ENCODE measurements at places on chromosomes 2 and 18. TPM values are rescaled to one million over a fixed set of nuclear protein-coding genes. Genes with fewer than 3 reads are reported as not detected.
A peak's percentile ranks its signal among the peaks of the same experiment; 100 is the strongest.

DNA sequence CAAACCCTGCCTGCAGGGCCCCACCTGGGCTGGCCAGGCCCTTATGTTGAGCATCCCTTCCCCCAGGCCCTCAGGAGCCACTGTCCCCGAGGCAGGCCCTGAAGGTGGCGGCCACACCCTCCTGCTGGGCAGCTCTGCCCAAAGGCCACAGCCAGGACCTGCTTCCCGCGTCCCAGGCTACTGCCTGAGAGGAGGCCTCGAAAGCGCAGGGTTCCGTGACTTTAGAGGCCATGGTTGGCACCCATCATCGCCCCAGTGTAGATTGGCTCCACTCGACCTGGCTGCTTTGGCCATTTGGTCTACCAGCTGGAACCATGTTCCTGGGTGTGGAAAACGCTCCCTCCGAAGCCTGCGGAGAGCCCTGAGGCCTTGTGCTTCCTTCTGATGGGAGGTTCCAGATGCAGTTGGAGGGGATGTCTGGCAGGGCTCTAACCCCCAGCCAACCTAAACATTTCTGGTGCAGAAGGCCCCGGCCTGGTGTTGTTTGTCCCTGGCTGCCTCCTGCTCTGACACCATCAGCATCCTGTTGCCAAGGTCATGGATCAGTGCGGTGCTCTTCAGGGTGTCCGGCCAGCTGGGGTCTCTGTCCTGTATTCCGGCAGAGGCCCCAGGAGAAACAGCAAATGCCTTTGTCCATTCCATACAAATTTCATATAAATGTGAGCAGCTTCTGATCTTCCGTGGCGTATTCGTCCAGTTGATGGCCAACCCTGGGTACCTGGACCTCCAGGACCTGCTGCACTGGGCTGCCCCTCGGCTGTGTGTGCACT is 14.7 kb downstream of the CAPN10 start:
- DNase-seq, result peak; percentile 31

DNA sequence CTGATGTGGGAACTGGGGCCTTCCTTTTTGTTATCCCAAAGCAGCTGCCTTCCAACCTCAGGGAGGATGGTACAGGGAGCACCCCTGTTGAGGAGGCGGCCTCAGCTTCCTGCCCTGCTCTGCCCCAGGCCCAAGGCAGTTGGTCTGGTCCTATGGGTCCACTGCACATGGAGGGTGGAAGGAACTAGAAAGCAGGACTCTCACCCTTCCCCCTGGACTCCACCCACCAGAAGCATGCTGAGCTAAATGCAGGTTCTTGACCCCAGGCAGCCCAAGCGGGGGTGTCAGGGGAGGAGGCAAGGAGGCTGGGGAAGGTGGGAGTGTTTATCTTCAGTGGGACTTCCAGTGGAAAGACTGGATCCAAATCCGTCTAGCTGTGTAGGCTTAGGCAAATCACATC is 158.5 kb downstream of the SMAD2 start:
- DNase-seq, result no peak

Gene VAMP5
- total RNA-seq, result 84.7 TPM

GRCh38 chr18:29154196-29154757 is 977.3 kb upstream of the CDH2 start:
- DNase-seq, result no peak

- DNase-seq, result no peak
Measured at GRCh38 chr2:184201246-184201645, 397.1 kb upstream of the ZNF804A start.

Gene GREB1
- 7.2 TPM for total RNA-seq

DNA sequence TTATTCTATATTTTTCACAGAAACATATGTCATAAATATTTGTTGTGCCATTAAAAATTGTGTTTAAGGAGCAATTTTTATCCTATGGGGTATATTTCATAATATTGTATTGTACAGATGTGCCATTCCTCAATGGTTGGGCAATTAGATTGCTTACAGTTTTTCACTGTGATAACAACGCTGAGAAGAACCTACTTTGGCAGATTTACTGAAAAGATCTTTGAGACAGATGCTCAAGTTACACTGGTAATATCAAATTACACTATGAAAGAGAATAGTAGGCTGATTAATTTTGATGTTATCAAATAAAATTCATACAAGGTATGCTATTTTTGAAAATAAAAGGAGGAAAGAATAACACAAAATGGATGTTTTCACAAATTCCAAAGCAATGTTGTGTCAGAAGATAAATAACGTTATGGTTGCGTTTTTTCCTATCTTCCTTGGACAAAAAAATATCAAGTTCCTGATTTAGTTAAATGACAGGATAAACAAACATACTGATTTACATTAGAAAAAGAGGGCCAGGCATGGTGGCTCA is 335.1 kb upstream of the ZNF521 start:
- no peak for DNase-seq

GRCh38 chr2:10863837-10864236 is 47.9 kb upstream of the KCNF1 start:
- DNase-seq, result no peak

DNA sequence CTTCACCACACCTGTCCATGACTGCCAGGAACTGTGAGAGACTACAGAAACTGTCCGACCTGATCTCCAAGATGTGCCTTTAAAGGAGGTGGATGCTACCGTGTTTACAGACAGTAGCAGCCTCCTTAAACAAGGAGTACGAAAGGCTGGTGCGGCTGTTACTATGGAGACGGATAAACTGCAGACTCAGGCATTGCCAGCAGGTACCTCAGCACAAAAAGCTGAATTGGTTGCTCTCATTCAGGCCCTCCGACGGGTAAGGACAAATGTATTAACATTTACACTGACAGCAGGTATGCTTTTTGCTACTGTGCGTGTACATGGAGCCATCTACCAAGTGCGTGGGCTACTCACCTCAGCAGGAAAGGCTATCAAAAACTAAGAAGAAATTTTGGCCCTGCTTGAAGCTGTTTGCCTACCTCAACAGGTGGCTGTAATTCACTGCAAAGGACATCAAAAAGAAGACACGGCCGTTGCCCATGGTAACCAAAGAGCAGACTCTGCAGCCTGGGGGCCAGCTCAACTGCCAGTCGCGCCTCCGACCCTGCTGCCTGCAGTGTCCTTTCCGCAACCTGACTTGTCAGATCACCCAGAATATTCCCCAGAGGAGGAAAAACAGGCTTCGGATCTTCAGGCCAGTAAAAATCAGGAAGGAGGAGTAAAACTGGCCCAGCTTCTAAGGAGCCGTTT is 30.9 kb downstream of the SKA1 start:
- DNase-seq, result no peak

DNA sequence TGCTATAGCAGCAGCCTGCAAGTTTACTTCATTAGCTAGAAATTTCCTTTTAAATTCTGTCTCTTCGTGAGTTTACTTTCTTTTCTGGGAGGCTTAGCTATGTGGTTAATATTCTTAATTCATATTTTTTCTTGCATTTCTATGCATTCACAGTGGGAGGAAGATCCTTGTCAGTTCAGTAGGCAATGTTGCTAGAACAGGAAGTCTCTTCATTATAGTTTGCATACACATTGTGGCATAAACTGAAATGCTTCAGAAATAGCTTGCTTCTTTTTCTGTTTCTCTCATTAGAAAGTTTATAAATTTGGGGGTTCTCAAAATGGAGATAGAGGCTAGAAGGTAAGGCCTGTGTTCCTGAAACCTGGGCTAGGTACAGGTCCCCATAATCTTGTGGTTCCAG is 8.1 kb upstream of the ARHGAP15 start:
- DNase-seq, result no peak

DNA sequence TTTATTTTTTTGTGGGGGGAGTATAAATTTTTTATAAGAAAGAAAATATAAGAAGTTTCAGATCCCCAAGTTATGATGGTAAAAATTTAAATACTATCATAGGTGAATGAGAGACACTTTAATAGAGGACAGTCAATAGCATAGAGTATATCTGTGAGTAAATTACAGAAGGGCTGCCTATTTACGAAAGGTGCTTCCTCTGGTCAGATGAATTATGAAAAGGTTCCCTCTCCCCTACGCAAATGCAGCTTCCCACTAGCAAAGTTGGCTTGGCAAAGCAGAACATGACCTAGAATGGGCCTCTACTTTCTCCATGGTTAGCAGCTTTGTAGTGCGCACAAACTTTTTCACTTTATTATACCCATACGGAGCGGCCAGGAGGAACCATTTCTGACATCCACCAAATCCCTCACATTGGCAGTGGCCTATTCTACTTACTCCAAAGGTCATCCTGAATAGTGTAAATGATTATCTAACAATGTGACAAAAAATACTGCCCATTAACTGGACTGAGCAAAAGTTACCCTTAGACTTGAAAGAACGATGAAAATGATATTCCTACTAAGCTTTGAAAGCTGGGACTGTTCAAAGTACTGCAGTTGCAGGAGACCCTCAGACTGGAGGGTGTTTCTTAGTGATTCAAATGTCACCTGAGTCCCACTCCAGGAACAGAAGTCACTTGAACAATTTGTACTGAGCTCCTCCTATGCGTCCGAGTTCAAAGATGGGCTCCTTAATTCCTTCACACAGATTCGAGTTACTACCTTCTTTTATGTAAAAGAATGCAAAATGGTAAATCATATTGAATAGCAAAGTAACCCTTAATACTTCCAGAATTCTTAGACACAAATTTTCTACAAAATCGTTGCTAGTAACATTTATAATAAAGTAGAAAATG is 148.5 kb downstream of the NOL4 start:
- DNase-seq, result no peak

Gene UGT1A1
- total RNA-seq, result not detected

- no peak for DNase-seq
Measured at GRCh38 chr18:23471486-23471885, 18.4 kb downstream of the RIOK3 start.

DNA sequence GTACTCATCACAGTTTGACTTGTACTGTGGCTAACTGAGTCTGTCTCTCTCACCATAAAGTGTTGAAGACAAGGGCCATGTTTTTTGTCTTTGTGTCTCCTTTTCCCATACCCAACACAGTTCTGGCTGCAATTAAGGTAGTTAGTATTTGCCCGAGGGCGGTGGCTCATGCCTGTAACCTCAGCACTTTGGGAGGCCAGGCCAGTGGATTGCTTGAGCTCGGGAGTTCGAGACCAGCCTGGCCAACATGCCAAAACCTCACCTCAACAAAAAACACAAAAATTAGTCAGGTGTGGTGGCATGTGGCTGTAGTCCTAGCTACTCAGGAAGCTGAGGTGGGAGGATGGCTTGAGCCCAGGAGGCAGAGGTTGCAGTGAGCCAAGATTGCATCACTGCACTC is 6.9 kb upstream of the KIF3C start:
- no peak for DNase-seq

GRCh38 chr2:114083717-114084387 is 194.0 kb downstream of the ACTR3 start:
- no peak for DNase-seq

Gene ARHGEF4
- total RNA-seq, result 3.9 TPM

- DNase-seq, result no peak
Measured at GRCh38 chr2:229805559-229805958, 91.2 kb upstream of the DNER start.

GRCh38 chr2:122506620-122507019 is 751.2 kb downstream of the TSN start:
- DNase-seq, result no peak

DNA sequence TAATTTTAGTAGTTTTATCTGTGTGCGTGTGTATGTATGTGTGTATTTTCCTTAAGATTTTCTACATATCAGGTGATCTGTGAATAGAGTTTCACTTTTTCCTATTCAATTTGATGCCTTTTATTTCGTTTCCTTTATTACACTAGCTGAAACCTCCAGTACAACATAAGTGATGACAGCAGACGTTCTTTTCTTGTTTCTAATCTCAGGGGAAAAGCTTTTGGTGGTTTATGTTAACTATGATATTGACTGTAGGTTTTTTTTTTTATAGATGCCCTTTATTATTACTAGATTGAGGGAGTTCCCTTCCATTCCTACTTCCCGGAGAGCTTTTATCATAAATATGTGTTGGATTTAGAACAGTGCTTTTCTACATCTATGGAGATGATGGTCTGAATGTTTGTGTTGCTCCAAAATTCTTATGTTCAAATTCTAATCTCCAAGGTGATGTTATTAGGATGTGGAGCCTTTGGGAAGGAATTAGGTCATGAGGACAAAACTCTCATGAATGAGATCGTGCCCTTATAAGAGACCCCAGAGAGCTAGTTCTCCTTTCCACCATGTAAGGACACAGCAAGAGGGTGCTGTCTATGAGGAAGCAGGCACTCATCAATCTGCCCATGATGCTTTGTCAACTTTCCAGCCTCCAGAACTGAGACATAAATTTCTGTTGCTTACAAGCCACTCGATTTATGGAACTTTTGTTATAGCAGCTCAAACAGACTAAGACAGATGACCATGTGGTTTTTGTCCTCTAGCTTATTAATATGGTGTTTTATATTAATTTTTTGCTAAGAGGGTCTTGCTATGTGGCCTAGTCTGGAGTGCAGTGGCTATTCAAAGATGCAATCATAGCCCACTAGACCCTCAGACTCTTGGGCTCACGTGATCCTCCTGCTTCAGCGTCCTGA is 5.9 kb upstream of the RHBDD1 start:
- DNase-seq, result no peak

Gene ADI1
- total RNA-seq, result 102 TPM

Gene DLGAP1
- 0.29 TPM for total RNA-seq

Gene IL1B
- total RNA-seq, result 0.59 TPM

GRCh38 chr18:58180738-58181353 is 136.8 kb downstream of the NEDD4L start:
- no peak for DNase-seq

DNA sequence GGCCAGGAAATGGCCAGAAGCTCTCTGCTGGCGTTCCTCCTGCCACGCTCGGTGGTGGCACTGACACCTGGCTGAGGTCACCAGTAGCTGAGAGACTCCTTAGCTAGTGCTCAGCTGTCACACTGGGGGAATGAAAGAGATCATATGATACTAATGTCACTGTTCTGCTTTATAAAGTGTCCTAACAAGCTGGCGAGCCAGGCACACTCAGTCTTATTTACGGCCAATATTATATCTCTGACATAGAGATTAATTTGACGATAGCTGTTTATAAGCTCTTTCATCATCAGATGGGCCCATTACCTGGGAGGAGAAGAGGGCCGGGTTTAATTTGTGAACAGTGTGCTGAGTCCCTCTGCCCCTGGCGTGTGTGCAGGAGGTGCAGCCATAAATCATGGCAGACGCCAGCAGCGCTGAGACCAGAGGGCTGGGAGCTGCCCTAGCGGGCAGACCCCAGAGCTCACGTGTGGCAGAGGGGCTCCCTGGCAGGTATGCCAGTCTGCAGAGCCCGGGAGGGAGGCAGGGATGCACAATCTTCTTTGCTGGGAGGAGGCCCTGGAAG is 246.5 kb downstream of the HAUS1 start:
- no peak for DNase-seq

DNA sequence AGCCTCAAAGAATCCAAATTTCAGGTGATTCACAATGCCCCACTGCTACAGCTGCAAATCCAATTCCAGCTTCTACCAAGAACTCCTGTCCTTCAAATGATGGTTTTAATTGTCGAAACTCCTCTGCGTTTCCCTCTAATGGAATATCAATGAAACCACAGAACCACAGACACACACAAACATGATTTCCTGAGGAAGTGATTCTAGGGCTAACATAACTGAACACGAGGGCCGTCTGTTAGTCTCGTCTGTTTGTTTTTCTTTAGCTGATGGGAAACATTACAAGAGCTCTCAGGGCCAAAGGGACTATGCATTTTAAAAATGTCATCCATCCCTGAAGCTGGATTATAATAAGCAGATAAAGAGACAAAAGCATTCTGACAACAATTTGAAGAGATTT is 59.4 kb downstream of the RNF152 start:
- DNase-seq, result no peak

Gene CRYBA2
- total RNA-seq, result not detected

- DNase-seq, result no peak
Measured at GRCh38 chr2:235977445-235977844, 190.7 kb downstream of the GBX2 start.

Gene SCG2
- total RNA-seq, result 0.42 TPM

Gene PARD3B
- total RNA-seq, result 12.6 TPM

Gene TACR1
- 0.94 TPM for total RNA-seq

GRCh38 chr2:241432824-241433448 is 75.4 kb downstream of the STK25 start:
- no peak for DNase-seq

Gene OSR1
- total RNA-seq, result 59.7 TPM

Measured in left cardiac atrium (tissue), 4 donors.